ENCODE measurements at places on chromosomes 6 and 20. TPM values are rescaled to one million over a fixed set of nuclear protein-coding genes. Genes with fewer than 3 reads are reported as not detected.

GRCh38 chr6:2756687-2757224 lies 6.0 kb upstream of the MYLK4 start:
- no peak for DNase-seq

- DNase-seq, result no peak
Measured at GRCh38 chr20:50885781-50886180, 45.5 kb downstream of the ADNP start.

DNA sequence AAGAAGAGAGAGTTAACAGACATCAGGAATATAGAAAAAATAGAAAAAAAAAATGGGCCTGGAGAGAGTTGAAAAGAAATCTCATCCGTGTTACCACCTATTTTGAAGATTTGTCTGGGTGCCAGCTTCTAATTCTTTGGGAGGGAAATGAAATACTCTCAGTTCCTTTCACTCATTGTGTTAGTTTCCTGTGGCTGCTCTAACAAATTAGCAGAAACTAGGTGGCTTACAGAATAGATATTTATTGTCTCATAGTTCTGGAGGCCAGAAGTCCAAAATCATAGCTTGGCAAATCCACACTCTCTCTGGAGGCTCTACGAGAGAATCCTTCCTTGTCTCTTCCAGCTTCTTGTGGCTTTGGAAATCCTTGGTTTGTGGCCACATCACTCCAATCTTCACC lies 225.1 kb upstream of the BTBD3 start:
- DNase-seq, result no peak

DNA sequence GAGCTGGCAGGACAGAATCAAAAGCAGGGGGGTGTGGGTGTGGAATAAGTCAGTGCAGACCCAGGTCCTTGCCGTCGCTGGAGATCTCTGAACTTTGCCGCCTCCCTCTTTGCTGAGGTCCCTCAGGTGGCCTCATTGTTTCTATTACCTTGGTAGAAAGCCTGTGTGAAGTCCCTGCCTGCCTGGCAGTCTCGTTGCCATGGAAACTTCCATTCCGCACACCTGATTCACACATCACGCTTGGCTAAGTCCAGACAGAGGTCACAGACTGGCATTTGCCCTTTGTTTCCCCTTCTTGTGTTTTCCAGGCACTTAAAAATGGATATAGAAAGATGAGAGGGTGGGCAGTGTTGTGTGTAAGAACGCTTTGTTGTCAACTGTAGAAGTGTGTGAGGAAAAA lies 260.6 kb downstream of the PRL start:
- DNase-seq, result peak; percentile 87

- DNase-seq, result no peak
Measured at GRCh38 chr6:52759085-52759484, 4.2 kb downstream of the GSTA2 start.

GRCh38 chr20:15613530-15613929 lies 959.7 kb downstream of the KIF16B start:
- DNase-seq, result no peak

DNA sequence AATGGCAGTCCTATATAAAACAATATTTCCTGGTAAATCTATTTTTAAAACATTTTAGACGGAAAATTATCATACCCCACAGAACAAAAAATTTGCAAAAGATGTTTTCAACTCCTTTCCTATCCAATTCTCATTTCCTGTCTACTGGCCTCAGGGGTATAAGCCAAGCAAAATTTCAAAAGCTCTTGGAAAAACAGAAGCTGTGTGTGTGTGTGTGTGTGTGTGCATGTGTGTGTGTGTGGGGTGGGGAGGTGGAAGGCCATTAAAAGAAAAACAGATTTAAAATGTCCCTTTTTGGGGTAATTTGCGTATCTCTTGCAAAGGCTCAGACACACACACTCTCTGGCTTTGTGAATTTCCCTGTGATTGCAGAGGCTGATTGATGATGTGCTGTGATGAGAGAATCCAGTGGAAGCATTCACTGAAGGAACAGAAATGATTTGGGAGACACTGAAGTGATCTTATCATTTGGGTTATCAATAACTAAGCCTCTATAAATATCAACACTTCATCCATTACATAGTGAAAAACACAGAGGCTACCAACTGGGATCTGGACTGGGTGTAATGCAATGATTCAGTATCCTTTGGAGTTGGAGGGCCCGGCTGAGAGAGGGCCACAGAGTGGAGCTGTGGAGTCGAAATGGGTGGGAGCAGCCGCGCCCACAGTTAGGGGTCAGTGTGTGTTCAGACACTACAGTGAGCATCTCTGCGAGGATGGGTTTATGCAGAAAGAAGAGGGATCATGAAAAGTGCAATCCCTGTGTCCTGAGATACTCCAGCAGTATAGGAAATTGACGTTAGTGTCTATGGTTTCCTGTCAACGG lies 106.8 kb upstream of the PREP start:
- DNase-seq, result no peak

DNA sequence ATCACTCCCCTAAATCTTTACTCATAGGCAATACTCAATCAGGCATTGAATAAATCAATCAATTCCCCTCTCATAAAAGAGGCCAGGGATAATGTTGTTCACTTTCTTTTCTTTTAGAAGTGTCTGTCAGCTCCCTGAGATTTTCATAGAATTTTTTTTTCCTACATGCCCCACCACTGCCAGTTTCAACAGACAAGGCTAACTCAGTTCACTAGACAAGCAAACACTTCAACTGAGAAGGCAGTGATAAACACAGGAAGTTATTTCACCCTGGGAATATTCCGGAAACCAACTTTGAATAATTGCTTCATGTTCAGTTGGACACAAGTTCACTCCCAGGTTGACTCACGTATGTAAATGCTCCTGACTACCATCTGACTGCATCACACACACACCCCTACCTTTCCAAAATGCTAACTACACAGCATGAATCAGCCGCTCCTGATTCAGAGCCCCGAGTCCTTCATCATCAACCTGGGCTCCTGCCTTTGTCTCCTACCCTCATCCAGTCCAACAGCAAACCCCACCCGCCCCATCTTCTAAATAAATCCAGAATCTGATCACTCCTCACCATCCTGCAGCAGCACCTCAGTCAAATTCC lies 143.9 kb downstream of the BCAS1 start:
- peak; percentile 91 for DNase-seq

GRCh38 chr20:62949153-62949821 lies 3.2 kb upstream of the SLC17A9 start:
- DNase-seq, result no peak

DNA sequence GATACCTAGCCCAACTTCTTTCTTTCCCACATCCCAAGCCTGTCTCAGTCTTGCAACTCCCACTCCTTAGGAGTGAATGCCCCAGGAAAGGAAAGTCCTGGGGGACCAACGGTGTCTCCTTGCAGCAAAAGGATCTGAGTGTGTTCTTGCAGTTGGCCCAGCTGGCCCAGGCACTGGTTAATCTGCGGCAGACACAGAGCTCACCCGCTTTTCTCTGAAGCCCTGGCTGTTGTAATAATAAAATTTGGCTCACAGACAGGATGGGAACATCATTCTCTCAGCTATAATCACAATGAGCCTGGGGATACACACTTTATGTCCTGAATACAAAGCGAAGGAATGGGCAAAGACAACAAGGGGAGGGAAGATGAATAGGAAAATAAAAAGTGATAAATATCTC lies 287.0 kb upstream of the PRND start:
- no peak for DNase-seq

DNA sequence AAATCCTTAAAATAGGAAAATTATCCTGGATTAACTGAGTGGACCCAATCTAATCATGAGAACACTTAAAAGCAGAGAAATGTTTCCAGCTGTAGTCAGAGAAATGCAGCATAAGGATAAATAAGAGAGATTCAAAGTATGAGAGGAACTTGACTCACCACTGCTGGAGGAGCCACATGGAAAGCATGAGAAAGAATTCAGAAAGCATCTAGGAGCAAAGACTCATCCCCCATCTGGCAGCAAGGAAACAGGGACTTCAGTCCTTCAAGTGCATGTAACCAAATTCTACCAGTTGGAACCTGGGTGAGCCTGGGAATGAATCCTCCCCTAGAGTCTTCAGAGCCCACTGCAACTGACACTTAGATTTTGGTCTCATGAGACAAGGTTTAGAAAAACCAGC lies 33.7 kb downstream of the RNF146 start:
- peak; percentile 43 for DNase-seq

DNA sequence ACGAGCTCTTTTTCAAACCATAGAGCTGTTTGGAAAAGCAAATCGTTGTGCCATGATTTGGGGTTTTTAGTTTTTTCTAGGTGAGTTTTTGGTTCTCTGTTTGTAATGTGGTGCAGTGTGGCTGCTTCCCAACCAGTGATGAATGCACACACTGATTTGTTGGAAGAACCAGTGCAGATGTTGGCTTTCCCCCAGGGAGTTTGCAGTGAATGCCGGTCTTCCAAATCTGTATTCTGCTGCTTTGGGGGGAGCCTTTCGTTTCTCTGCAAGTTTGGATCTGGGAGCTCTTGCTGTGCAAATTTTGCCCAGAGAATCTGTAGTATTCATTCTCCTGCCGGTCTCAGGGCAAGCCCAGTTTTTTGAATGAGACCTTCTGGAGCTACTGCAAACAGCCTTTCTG lies 14.5 kb downstream of the HECA start:
- no peak for DNase-seq

GRCh38 chr20:45972500-45973183 lies 639 bp upstream of the ZNF335 start:
- DNase-seq, result no peak

- DNase-seq, result no peak
Measured at GRCh38 chr20:35796571-35796970, 24.8 kb downstream of the PHF20 start.

GRCh38 chr6:50834929-50835410 lies 16.3 kb downstream of the TFAP2B start:
- DNase-seq, result no peak

DNA sequence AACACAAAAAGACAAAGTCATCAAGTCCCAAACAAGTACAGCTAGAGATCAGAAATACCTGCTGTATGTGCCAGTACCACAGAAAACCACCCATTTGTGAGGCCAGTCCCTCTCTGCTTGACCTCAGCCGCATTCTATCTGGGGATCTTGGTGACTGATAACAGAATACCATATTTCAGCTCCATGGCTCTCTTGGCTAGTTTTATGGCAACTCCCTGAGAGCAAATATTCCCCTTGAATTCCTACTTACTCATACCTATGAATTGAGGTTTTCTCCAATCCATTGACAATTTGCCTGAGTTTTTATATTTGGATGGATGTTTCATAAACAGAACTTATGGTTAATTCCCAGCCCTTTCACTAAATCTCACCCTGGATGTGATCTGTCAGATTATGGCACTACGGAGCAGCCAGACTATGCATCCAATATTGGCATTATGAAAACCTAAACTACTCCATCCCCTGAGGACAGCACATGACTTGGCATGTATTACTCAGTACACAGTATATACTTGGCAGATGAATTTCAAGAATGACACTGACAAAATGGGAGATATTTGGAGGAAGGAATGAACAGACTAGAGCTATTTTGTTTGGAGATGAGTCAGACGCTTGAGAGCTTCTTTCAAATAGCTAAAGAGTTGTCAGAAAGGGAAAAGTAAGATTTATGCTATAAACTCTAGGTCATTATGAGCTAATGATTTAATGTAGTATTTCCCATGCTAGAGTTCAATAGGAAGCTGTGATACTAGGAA lies 95.7 kb downstream of the PRDM1 start:
- no peak for DNase-seq

DNA sequence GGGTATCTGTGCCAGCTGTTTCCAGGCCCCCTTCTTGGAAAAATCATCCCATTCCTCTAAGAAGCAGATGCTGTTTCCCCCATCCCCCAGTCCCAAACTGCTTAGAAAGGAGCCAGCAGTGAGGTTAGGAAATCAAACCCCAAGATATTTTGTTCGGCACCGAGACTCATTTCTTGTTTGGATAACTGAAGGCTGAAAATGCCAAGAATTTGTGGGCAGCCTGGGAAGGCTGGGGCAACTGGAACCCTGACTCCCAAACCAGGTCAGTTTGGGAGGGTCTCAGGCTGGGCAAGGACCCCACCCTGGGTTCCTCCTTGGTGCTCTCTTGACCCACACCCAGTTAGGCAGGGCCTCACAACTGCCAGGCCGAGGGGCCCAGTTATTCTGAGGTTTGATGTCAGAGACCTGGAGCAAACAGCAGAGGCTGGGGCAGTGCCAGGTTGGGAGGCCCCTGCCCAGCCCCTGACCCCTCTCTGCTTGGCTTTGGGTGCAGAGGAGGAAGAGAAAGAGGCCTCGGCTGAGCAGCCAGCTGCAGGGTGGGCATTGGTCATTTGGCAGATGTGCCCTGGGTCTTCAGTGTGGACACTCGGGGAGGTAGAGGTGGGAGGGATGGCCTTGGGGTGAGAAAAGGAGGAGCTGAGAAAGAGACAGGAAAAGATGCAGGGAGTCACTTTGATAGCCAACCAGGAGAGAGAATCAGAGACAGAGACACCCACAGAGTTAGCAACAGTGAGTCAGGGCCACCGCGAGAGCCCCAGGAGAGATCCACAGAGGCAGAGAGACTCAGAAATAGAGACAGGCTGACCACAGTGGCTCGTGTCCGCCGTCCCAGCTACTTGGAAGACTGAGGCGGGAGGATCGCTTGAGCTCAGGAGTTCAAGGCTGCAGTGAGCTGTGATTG lies 5.0 kb downstream of the ANGPT4 start:
- no peak for DNase-seq

DNA sequence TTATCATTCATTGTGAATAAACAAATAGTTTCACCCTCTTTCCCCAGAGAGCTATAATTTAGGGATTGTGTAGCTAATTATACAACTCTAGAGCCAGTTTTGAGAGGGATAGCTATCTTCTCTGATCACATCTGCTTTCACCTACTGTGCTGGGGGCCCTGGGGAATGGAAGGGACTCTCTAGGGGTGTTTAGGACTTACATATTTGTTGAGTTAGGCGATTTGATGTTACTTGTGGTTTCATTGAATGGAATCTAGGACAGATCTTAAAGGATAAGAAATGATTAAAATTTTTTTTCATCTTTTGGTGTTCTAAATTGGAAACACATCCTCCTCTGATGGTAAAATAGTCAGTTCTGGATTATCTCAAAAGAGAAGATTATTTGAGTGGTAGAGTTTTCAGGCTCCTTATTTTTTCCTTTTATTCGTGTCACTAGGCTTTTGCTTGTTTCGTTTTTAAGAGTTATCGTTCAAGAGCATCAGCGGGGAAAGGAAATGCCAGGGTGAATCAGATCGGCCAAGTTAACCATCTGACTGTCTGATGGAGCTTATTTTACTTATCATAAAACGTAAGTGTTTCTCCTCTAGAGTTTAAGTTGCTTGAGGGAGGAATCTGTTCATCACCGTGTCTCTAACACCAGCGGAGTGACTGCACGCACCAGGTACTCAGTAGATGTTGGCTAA lies 236.7 kb downstream of the FARS2 start:
- DNase-seq, result peak; percentile 74

The PNLDC1 gene
- total RNA-seq, result not detected

The FAM209A gene
- 0.13 TPM for total RNA-seq

The CGAS gene
- 1.0 TPM for total RNA-seq

The SLC17A2 gene
- not detected for total RNA-seq

The LAMP5 gene
- 1.0 TPM for total RNA-seq

The LY6G6C gene
- not detected for total RNA-seq

The ADGRF5 gene
- 107 TPM for total RNA-seq
